ENCODE measurements at places on chromosomes 5 and 9. TPM values are rescaled to one million over a fixed set of nuclear protein-coding genes. Genes with fewer than 3 reads are reported as not detected.
A peak's percentile ranks its signal among the peaks of the same experiment; 100 is the strongest.

GRCh38 chr9:21833090-21833801, 30.8 kb downstream of the MTAP start:
- DNase-seq = no peak

- no peak for DNase-seq
These were observed 54.8 kb downstream of the PWWP2A start for GRCh38 chr5:160064417-160064810.

GRCh38 chr9:72925126-72925789, 27.6 kb downstream of the ALDH1A1 start:
- DNase-seq = peak; percentile 58

GRCh38 chr9:125674981-125675973, 31.7 kb downstream of the MAPKAP1 start:
- peak; percentile 24 for DNase-seq

DNA sequence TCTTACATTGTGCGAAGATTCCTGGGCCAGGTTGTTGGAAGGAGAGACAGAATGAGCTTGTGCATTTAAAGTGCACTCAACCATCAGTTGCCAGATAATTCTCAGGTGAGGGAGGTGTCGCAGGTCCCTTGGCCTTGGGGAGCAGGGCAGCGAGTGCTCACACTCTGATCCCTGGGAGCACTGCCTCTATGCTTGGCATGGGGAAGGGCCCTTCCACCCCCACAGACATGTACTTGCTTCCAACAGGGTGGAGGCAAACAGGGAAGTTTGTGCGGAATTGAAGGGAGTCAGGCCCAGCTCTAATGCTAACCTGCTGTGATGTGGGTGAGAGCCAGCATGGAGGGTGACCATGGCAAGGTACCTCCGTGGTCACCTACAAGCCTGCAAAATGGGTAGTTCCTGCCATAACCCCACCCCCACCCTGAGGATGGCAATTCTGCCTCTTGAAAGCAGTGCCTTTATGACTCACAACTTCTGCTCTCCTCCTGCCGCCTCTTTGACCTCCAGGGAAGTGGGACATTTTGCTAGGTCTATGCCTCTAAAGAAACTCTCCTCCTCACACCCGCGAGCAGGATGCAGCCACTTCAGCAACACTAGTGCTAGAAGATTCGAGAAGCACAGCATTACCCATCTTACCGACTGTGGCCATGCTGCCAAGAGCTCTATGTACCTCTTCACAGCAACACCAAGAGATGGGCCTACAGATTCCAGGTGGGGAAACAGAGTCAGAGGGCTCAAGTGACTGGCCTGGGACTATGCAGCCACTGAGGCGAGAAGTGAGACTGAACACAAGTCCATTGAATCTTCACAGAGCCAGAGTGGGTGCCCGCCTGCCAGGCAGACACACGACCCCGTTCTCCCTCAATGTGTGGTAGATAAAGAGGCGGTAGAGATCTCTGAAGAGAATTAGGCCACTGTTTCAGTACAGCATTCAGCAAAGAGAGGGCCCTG, 22.1 kb upstream of the SLC25A51 start:
- no peak for DNase-seq

DNA sequence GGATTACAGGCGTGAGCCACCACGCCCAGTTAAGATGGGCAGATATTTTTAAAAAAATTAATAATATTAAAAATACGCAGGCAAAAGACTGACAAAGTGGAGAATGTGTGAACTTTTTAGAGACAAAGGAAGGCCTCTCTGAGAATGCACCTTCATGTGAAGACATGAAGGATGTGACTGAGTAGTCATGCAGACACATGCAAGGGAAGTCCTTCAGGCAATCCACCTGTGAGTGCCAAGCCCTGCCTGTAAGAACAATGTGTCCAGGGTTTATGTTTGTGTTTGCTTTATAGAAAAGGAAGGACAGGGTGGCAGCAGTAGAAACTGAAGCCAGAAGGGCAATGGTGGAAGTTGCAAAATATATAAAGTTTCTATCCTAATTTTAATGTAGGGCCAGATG, 169.2 kb downstream of the EDIL3 start:
- DNase-seq = no peak

GRCh38 chr5:83657807-83658525, 62.7 kb downstream of the HAPLN1 start:
- no peak for DNase-seq

DNA sequence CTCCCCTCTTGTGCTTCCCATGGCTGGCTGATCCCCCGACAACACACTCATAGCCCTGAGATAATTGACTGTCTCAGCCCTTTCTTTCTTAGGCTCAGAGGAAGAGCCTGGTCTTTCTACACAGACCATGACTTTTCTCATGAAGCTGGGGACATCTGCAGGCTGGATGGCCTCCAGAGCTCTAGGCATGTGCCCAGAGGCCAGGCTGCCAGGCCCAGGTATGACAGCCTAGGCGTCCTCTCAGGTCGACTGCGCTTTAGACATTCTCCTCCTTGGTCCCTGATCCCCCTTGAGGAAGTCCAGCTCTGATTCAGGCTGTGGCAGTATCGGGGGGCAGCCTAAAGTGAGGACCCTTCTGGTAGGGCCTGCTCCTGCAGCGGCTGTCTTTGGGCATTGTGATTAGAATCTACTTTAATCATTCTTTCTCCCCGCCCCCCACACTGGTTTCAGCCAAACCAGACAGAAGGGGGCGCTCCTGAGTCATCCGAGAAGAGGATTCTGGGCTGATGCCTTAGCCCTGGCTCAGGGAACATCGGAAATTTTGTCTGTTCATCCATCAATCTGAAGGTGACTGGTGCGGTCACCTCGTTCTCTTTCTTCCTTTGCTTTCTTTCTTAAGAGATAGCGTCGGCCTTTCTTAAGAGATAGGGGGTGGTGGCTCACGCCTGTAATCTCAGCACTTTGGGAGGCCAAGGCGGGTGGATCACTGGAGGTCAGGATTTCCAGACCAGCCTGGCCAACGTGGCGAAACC, 66.5 kb upstream of the HSPA9 start:
- DNase-seq = peak; percentile 75

GRCh38 chr5:136655468-136655867, 290.1 kb upstream of the TRPC7 start:
- no peak for DNase-seq

DNA sequence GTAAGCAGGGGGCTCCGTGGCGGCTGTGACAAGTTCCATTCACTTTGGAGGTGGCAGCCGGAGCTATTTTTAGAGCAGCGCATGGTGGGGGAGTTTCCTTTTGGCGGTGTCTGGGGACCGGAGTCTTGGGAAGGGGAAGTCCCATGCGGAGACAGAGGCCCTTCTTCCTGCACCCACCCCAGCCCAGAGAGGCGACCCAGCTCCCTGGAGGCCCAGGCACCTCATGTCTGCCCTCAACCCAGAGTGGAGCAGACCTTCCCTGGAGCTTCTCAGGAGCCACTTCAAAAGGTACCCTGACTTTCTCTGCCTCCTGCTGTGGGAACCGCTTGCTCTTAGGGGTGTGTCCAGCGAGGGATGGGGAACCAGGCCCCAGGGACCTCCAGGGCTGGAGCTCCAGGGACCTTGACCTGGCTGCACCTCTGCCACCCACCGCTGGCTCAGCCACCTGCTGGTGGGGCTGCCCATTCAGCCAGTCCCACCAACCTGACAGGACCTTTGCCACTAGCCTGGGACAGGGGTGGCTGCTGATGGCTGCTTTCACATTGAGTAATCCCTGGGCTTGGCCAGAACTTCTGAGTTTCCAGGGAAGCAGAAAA, 34.1 kb downstream of the NEK6 start:
- DNase-seq = peak; percentile 64

DNA sequence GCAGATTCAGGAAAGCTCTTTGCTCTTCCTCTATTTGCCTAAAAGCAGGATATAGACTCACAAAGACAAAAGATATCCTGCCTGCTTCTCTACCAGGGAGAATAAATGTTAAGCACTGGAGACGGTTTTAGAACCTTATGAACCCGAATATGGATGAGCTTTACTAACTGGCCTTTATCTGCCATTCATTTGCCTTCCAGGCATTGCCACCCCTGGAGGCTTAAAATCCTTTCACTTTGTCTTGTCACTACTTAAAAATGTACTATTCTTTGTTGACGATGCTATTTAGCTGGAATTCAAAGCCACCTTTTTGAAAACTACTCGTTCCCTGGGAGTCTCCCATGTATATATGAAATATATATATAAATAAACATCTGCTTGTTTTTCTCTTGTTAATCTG, 23.2 kb upstream of the LVRN start:
- DNase-seq = no peak

GRCh38 chr5:179298181-179298993, 46.9 kb downstream of the ADAMTS2 start:
- no peak for DNase-seq

- DNase-seq = peak; percentile 78
These were observed 190.6 kb downstream of the MAT2B start for GRCh38 chr5:163695830-163696578.

- DNase-seq = no peak
These were observed 37.2 kb upstream of the F2RL2 start for GRCh38 chr5:76660360-76660759.

- peak; percentile 78 for DNase-seq
These were observed 76.0 kb downstream of the CEMIP2 start for GRCh38 chr9:71692337-71692736.

- DNase-seq = no peak
These were observed 108.5 kb downstream of the NR6A1 start for GRCh38 chr9:124662561-124662960.

GRCh38 chr9:91900055-91900796, 49.8 kb downstream of the ROR2 start:
- DNase-seq = peak; percentile 50

DNA sequence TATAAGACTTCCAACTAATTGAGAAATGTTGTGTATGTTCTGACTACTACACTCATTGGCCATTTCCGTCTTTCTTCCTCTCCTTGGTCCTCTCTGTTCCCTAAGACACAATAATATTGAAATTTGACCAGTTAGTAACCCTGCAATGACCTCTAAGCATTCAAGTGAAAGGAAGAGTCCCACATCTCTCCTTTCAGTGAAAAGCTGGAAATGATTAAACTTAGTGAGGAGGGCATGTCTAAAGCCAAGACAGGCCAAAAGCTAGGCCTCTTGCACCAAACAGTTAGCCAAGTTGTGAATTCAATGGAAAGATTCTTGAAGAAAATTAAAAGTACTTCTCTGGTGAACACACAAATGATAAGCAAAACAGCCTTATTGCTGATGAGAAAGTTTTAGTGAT, 122.5 kb downstream of the PRR16 start:
- DNase-seq = no peak

DNA sequence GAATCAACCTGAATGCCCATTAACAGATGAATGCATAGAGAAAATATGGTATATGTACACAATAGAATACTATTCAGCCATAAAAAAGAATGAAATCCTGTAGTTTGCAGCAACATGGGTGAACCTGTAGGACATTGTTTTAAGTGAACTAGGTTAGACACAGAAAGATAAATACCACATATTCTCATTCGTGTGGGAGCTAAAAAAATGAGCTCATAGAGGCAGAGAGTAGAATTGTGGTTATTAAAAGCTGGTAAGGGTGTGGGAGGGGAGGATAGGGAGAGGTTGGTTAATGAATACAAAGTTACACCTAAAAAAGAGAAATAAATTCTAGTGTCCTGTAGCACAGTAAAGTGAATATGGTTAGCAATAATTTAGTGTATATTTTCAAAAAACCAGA, 23.5 kb downstream of the PTTG1 start:
- no peak for DNase-seq

DNA sequence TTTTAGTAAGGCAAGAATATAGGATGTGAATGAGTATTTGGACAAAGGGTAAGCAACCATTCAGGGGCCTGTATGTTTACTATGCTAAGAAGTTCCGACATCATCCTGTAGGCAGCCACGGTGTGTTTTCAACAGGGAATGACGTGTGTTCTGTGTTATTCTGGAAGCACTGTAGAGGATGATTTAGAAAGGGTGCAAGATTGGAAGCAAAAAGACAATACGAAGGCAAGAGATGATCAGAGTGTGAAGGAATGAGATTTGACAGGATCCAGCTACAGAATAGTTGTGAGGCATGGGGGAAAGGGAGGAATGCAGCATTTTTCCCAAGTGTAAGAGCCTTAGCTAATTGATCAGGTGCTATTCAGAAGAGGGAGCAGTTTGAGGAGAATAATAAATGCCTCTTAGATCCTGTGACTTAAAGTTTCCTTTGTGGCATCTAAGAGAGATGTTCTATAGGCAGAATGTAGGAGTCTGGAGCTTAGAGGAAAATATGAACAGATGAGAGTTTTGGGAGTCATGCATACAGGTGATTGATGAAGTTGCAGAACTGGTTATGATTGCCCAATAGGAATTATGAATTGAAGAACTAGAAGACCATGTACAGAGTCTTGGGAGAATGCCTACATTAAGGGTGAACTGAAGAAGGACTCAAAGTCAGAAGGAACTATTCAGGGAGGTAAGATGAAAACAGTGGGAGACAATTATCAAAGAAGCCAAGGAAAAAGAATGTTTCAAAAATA, 2.5 kb downstream of the SMC5 start:
- DNase-seq = no peak

GRCh38 chr5:129078660-129079059, 15.9 kb upstream of the ISOC1 start:
- no peak for DNase-seq

- DNase-seq = peak; percentile 65
These were observed 38.9 kb downstream of the CDH6 start for GRCh38 chr5:31232273-31232888.

ADAMTSL1 gene
- 22.4 TPM for total RNA-seq

PCDHB7 gene
- total RNA-seq = 3.3 TPM

RABGAP1 gene
- total RNA-seq = 83.2 TPM

ACTBL2 gene
- not detected for total RNA-seq

PCDHGA8 gene
- 3.0 TPM for total RNA-seq

ITGA1 gene
- 49.4 TPM for total RNA-seq

FAM221B gene
- not detected for total RNA-seq

ZNF618 gene
- total RNA-seq = 10.8 TPM

ANGPTL2 gene
- 78.1 TPM for total RNA-seq

IFNA13 gene
- not detected for total RNA-seq

GPX8 gene
- total RNA-seq = 61.1 TPM

TMEM215 gene
- total RNA-seq = 2.1 TPM

ORM1 gene
- not detected for total RNA-seq

SLC1A3 gene
- total RNA-seq = 24.2 TPM

Data from tongue (tissue), 3 donors.